CD4-positive, alpha-beta T cell (primary cell): ENCODE measurements at places on chromosomes 6 and 20. TPM values are rescaled to one million over a fixed set of nuclear protein-coding genes. Genes with fewer than 3 reads are reported as not detected.

Gene CALHM5
- not detected for total RNA-seq

- DNase-seq = no peak
- no peaks in the 10 kb centered on the region for H3K4me1 ChIP-seq
- H3K4me3 ChIP-seq = no peak overlapping the region
- peaks cover 12% of the 10 kb centered on the region for H3K27me3 ChIP-seq
- H3K36me3 ChIP-seq = no peaks in the 10 kb centered on the region
Observed at GRCh38 chr6:116036075-116036773, 24.5 kb downstream of the FRK start.

GRCh38 chr6:82068721-82069120, 178.8 kb downstream of the IBTK start:
- DNase-seq = no peak
- no peak overlapping the region for H3K4me3 ChIP-seq
- H3K4me1 ChIP-seq = no peaks in the 10 kb centered on the region
- no peak overlapping the region for H3K27ac ChIP-seq

- H3K4me3 ChIP-seq = no peak within 1 kb of the TSS
- H3K27me3 ChIP-seq = no peaks in the 10 kb centered on the region
- no peaks in the 10 kb centered on the region for H3K36me3 ChIP-seq
- no peak within 1 kb of the TSS for H3K27ac ChIP-seq
Observed at GRCh38 chr6:32816746-32817204, at the start of gene HLA-DOB. Gene HLA-DOB, minus strand, starts transcription at chr6:32817002. Its CDS starts 51 bp downstream, at chr6:32816951.

DNA sequence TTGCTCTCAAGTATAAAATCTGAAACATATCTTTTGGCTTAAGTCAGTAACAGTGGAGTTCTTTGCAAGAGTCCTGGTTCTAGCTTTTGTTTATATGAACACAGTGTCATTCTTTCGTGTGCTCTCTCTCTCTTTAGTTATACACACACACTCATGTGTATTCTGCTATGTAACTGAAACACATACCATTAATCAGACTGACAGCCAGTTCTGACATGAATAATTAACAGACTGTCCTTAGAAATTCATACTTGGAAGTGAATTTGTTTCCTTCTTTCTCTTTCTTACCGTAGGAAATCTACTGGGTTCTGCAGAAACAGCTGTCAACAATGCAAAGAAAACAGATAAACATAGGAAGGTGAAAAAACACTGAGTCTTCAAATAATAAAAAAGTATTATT, 2.5 kb downstream of the MCM9 start:
- DNase-seq = no peak
- H3K27ac ChIP-seq = no peak overlapping the region
- H3K36me3 ChIP-seq = peaks cover 36% of the 10 kb centered on the region
- H3K27me3 ChIP-seq = no peaks in the 10 kb centered on the region
- H3K4me3 ChIP-seq = no peak overlapping the region
- peaks cover 19% of the 10 kb centered on the region for H3K4me1 ChIP-seq

Gene BEND3
- 0.92 TPM for total RNA-seq

Gene MLIP
- not detected for total RNA-seq

GRCh38 chr6:12096342-12096741, 84.2 kb downstream of the HIVEP1 start:
- no peak overlapping the region for H3K27ac ChIP-seq
- H3K4me3 ChIP-seq = no peak overlapping the region
- no peaks in the 10 kb centered on the region for H3K4me1 ChIP-seq
- no peaks in the 10 kb centered on the region for H3K27me3 ChIP-seq

DNA sequence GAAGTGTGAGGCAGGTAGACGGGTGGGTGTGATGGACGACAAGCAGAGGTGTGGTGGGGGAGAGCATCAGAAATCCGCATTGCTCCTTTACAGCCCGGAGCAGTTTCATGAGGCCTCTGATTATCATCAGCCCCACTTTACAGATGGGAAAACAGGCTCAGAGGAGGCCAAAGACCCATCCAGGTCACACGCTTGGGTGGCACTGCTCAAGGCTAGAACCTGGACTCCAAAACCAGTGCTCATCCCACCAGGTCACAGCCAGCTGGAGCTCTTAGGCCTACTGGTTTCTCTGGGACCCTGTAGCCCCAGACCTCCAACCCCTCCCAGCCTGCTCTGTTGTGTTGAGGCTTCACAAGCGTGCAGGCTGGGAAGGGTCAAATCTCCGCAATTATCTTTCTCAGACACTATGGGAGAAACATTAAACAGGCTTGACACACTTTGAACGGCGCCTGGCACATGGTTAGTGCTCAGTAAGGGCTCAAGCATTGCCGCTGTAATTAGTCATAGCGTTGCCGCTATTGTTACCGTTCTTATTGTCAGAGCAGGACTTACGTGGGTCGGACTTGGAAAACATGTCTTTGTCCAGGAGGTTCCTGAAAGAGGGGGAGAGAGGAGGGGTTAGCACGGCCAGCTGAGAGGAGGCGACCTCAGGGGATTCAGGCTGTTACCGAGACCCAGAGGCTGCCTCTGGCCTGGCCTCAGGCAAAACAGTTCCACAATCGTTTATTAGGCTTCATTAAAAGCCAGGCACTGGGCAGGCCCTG, 16.6 kb downstream of the CPNE5 start:
- H3K27me3 ChIP-seq = no peaks in the 10 kb centered on the region
- DNase-seq = no peak
- no peak overlapping the region for H3K4me3 ChIP-seq

- no peaks in the 10 kb centered on the region for H3K36me3 ChIP-seq
- no peak for DNase-seq
- H3K27me3 ChIP-seq = no peaks in the 10 kb centered on the region
- no peak overlapping the region for H3K4me3 ChIP-seq
- peaks cover 3% of the 10 kb centered on the region for H3K4me1 ChIP-seq
Observed at GRCh38 chr6:87925373-87926060, 122.1 kb upstream of the SPACA1 start.

Gene FAM83D
- total RNA-seq = 1.9 TPM
